ENCODE measurements at places on chromosomes 7 and 10. TPM values are rescaled to one million over a fixed set of nuclear protein-coding genes. Genes with fewer than 3 reads are reported as not detected.

The NXPH1 gene
- total RNA-seq: not detected

The PALD1 gene
- 5.6 TPM for total RNA-seq

The CYP2E1 gene
- 3.5 TPM for total RNA-seq

The MBLAC1 gene
- total RNA-seq: 2.9 TPM

The MYO1G gene
- 0.69 TPM for total RNA-seq

The RBM20 gene
- 23.3 TPM for total RNA-seq

The INTS15 gene
- 44.5 TPM for total RNA-seq

Measured in mesothelial cell of epicardium (in vitro differentiated cells).